Pons (tissue), 1 donor: ENCODE measurements at places on chromosomes 2 and 18.

DNA sequence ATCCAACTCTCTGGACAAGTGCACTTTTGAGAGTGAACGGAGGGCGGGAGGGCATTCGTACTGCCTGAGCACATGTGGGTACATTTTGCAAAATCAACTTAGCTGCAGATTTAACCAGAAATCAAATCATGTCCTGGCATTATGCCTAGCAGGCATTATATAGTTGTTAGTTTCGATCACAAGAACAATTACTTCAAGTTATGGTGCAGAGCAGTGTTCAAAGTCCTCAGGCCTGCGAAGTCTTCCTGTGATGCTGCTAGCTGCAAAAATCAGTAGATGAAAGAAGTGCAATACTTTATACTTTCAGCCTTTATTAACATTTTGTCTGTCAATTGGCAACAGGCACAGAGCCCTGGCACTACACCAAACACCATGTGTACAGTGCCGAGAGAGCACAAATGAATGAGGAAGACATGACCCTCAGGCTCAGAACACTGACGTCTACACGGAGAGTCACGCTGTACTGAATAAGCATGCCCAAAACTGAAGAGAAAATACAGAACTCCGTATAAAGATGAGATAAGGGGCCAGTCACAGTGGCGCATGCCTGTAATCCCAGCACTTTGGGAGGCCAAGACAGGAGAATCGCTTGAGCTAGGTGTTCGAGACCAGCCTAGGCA is 92.1 kb upstream of the CREB1 start:
- DNase-seq: no peak

- no peak for DNase-seq
Measured at GRCh38 chr2:157413326-157414035, 30.4 kb downstream of the CYTIP start.

DNA sequence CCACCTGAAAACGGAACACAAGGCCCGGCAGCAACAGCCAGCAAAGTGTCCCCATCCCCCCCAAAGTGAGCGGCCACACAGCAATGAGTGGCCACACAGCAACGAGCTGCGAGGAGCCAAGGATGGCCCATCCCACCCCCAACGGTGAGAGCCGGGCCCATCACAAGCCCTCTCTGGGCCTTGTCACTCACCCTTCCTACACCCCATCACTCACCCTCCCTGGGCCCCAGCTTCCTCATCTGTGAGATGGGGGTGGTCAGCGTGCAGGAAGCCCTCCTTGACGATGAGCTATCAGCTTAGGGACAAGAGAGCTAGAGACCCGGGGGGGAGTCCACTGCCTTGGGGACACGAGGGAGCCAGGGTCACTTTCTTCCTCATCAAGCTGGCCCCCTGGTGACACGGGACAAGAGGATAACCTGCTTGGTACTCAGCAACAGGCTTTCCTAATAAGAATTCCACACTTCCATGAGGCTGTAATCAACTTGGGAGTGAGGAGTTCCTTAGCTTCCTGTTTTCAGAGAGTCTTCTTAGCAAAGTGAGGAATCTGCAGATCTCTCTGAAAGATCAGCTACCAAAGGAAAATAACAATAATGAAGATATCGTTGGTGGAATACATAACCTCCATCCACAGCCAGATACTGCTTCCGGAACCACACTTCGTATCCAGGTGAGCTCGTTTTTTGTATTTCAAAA is 92.8 kb downstream of the HDAC4 start:
- no peak for DNase-seq

- no peak for DNase-seq
Measured at GRCh38 chr2:164786787-164787186, 54.8 kb downstream of the COBLL1 start.

DNA sequence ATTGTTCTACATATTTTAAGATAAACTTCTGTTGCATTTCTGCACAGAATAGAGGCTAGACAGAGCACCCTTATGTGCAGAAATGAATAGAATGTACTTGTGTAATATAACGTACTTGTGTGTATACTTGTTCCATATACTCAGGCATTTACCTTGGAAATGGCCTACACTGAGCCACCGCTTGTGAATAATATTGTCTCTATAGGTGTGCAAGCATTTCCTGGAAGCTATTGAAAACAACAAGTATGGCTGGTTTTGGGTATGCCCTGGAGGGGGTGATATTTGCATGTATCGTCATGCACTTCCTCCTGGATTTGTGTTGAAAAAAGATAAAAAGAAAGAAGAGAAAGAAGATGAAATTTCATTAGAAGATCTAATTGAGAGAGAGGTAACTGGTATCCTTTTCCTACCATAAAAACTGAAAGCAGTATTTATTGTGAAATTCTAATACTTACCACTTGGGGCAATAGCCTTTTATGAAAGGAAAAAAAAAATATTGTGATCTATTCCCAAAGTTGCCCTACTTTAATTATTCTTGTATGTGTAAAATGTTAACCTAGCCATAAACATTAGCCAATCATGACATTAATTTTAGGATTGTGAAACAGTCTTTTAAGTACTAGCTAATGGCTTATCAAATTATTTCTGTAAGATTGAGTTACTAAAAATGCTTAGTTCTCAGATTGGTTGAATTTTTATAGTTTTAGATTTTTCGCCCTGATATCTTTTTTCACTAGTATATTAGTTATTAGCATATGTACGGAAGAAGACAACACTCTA is 18.0 kb downstream of the ZC3H15 start:
- DNase-seq: peak; percentile 64
